Prostate gland (tissue), 2 donors: ENCODE measurements at places on chromosomes 7 and 10. TPM values are rescaled to one million over a fixed set of nuclear protein-coding genes. Genes with fewer than 3 reads are reported as not detected.

ACBD7 gene
- 3.5 TPM for total RNA-seq

ZNF282 gene
- 33.2 TPM for total RNA-seq

PTPRN2 gene
- 26.1 TPM for total RNA-seq

PFKP gene
- total RNA-seq: 86.9 TPM

DNA sequence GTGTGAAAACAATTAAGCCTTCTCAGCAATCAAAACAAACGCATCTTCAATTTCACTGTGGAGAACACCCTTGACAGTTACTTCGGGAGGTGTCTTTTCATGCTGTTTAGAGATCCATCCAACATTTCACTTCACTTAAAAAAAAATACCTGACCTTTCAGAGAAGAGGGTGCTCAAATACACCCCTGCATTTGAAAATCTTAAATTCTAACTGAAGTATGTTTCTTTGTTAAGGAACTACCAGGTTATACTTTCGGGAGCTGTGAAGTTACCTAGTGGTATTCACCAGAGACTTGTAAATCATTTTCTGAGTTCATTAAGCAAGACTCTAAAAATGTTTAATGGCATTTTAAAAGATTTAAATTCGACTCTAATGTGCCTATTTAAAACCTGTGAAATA is 38.8 kb downstream of the CNPY1 start:
- no peak for DNase-seq

GRCh38 chr10:10589540-10590303 is 427.9 kb upstream of the CELF2 start:
- DNase-seq: no peak

- DNase-seq: no peak
These were observed 114.0 kb upstream of the HGF start for GRCh38 chr7:81883801-81884393.
